ENCODE measurements at places on chromosomes 2 and 18.

GRCh38 chr2:9360110-9360509 lies 63.2 kb downstream of the ITGB1BP1 start:
- no peak for DNase-seq

DNA sequence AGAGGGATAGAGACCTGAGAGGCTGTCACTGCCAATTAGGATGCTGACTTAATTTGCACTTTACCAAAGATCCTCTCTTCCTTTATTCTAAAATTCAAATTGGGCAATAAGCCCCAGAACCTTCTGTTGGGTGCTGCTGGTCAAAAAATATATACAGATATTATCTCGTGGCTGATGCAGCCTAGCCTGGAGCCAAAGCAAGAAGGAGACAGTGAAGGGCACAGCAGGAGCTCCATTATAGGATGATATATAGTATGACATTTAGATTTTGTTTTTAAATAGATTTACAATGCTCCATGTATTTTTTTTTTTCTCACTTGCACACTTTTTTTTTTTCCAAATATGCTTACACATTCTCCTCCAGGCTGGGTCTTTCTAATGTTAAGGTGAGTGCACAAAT lies 579.3 kb downstream of the PIK3C3 start:
- no peak for DNase-seq

- DNase-seq = no peak
Observed at GRCh38 chr2:240570531-240571313, 2.4 kb downstream of the RNPEPL1 start.

DNA sequence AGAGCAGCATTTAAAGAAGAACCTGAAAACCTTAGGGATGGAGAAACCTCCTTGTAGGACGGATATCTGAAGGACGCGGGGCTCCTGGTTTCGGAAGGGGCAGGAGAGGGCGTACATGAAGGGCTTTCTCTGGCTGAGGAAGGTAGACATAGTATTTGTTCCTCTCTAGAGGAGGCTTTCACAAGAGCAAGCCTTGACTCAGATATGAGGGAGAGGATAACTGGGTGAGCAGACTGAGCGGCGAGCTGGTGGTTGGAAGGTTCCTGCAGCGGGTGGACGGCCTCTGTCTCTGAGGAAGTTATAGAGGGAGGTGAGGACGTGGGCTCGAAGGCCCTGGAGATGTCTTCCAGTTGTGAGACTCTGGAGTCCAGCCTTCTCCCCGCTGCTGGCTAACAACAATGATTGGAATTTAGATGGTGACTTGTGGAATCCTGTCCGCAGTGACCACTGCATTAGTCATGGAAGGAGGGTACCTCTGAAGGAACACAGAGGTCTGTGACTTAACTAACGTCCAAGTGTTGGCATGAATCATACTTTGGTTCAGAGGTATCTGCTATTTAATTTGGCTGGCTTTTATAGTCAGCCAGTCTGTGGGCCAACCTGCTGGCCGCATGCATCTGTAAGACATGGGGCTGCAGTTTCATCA lies 80.9 kb downstream of the ASAP2 start:
- no peak for DNase-seq

- no peak for DNase-seq
Observed at GRCh38 chr18:54250846-54251261, 18.5 kb upstream of the POLI start.

GRCh38 chr2:198930170-198930569 lies 527.6 kb downstream of the SATB2 start:
- no peak for DNase-seq

DNA sequence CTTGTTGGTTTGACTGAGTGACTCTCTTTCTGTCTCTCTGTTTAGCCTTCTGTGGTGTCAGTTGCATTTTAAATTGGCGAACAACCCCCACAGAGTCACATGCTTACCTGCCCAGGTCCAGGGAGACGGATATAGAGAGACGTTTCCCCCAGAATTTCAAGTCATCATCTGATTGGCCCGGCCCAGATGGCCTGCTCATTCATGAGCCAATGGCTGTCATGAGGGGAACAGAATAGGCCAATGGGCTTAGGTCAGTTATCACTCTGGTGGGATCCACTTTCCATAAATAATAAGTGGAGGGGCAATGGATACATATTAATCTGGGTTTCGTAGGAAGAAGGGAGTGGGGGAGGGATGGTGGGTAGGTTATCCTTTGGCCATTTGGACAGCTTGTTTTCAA lies 150.0 kb upstream of the SPRED2 start:
- no peak for DNase-seq

GRCh38 chr18:79227621-79228020 lies 158.4 kb downstream of the ATP9B start:
- DNase-seq = no peak

Data from NCI-H187 treated with DMSO at 0.1 percent for 48 hours (cell line).